M059J (cell line): ENCODE measurements at places on chromosomes 7 and 10. TPM values are rescaled to one million over a fixed set of nuclear protein-coding genes. Genes with fewer than 3 reads are reported as not detected.

DNA sequence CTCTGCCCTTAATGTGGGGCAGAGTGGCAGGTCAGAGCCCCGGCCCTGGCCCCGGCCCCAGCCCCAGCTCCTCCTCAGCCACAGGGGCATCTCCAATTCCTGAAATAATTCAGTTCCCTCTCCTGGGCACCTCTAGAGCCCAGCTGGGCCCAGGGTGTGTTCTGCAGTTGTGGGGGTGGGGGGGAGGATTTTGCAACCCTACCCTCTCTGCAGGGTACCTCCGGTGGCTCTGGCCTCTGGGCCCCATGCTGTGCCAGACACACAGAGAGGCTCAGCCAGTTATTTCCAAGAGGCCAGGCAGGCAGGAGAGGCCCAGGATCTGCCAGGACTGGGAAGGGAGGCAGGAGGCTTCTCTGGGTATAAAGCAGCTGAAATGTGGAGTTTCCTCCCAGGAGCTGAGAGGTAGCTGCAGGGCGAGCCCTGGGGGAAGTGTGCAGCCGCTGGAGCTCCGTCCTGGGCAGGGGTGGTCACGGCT lies 47.9 kb downstream of the PWWP2B start:
- DNase-seq = no peak

DNA sequence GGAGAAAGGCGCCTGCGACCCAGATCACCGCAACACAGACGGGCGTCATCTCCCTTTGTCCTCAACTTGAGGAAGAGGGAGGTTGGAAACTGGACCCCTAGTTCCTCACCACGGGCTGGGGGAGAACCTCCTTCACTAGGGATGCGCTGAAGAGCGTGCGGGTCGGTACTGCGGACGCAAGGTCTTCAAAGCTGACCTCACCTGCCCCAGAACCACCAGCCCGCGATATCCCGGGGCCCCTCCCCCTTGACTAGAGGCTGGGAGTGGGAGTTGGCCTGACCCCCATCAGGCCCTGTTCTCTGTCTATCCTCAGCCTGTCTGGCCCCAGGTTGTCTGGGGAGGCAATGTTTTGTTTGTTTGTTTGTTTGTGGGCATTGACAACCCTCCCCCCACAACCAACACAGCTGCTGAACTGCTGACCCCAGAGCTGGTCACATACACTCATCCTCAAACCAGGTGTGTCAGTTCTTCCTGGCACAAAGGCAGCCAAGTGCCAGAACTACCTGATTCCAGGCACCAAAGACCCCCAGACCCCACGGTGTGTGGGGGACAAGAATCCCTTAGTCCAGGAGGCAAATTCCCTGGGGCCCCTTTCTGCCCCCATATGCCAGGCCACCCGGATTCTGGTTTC lies 2.9 kb downstream of the NPM3 start:
- no peak for DNase-seq

The VIPR2 gene
- not detected in 2 replicates for total RNA-seq

- peak; percentile 70 for DNase-seq
Observed at GRCh38 chr10:35910234-35910633, 268.1 kb upstream of the FZD8 start.

The PTF1A gene
- total RNA-seq = not detected in 2 replicates

DNA sequence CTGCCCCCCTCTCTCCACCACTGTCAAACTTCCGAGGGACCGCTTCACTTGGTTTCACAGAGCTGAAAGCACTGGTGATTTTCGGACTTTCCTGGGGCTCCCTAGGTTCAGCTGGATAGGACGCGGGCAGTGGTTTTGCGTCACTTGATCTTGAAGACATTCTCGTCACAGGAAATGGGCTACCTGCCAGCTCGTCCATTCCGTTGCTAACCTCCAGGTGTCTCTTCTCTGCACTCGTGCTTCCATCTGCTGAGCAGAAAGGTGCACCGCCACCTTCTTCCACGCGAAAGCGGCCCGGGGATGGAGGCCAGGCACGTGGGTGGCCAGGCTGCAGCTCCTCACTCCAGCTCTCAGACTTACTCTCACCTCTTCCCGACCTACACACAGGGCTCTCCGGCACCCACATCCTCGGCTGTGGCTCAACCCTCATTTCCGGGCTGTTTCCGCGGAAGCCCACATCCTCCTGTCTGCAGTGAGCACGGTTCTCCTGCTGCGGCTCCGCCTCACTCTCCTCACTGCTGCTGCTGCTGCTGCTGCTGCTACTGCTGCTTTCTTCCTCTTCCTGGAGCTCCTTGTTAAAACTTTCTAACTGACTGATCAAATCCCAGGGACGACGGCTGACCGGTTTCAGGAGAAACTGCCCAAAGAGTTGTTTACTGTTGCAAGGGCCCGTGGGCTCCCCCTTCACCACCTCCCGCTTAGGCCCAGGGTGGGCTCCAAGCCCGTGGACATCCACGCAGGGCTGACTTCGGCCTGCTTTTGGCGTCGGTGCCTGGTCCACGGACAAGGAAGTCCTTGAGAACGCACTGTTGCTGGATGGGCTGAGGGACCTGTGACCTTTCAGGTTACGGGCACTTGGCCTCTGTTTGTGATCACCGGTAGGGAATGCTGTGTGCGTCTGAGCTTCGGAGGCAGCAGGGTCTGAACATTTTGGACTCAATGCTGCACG lies 32.1 kb downstream of the JCAD start:
- no peak for DNase-seq

DNA sequence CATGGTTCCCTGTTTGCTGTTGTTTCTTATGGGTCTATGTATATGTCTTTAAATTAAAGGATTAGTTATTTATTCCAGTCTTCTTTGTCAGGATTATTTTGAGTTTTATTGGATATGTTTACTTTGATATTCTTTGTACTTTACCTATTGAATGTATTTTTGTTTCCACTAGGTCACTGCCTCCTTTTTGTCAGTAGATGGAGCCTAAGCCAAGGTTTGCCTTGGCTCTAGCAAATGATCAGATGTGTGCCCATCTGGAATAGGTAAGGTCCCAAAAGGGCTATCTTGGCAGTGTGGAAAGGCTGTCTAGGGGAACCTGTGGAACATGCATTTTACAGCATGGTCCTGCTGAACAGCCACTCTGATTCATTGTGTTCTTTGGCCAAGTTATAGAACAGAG lies 337.3 kb upstream of the GHITM start:
- DNase-seq = no peak

The KDM7A gene
- 0.64 and 0.69 TPM in 2 replicates for total RNA-seq

DNA sequence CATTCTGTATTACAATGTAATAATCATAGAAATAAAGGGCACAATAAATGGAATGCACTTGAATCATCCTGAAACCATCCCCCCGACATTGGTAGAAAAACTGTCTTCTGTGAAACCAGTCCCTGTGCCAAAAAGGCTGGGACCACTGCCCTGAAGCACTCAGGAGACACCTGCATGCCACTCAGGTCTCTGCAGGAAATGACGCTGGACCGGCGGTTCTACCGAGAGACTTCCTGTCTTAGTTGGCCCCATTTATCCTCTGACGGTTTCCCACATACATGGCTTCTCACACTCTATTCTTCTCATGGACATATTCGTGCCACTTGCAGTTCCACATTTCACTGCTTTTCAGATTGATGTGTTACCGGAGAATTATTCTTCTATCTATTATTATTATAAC lies 617.5 kb downstream of the SDK1 start:
- DNase-seq = no peak

The ARHGEF5 gene
- total RNA-seq = 3.3 and 4.2 TPM in 2 replicates

The C7orf57 gene
- 0.25 and 0.62 TPM in 2 replicates for total RNA-seq

DNA sequence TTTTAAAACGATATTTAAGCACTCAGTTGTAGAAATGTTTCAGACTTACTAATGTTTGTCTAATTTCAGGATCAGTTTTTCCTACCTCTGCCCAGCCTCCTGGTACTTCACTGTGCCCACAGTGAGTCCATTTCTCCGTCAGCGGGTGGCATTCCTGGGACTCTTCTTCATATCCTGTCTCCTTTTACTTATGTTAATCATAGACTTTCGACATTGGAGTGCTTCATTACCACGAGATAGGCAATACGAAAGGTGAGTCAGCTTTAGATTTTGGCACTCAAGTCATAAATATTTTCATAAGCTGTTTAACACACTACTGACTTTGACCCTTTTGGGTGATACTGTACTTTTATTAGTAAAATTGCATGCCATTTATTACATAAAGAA lies 2.1 kb downstream of the ENTPD7 start:
- DNase-seq = peak; percentile 91

GRCh38 chr10:106935978-106936451 lies 228.5 kb downstream of the SORCS1 start:
- no peak for DNase-seq

DNA sequence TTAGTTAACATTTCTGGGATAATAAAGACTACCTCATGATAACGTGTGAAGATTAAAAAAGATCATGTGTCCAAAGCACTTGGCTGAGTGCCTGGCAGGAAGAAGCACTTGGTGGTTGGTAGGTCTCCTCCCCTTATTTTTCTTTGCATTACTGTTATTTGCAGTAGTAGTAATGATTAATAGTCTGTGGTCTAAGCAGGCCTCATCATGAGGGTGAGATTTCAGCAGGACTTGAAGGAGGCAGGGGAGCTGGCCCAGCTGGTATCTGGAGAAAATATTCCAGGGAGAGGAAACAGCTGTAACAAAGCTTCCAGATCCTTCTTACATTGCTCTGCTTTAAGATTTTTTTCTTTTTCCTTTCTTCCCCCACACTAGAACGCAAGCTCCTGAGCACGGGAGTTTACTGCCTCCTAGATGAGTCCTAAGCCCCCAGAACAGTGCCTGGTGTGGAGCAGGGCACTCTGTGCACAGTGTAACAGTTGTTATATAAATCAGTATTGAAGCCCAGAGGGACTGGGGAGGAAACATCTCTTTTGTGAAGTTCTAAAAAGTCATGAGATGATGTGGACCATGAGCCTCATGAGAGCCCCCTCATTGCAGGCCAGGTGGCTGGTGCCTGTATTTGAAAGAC lies 31.1 kb upstream of the RHEB start:
- DNase-seq = peak; percentile 41
